Suprapubic skin (tissue), 4 donors: ENCODE measurements at places on chromosomes 6 and 20. TPM values are rescaled to one million over a fixed set of nuclear protein-coding genes. Genes with fewer than 3 reads are reported as not detected.

- no peak for DNase-seq
These were observed 1805.3 kb upstream of the DEFB115 start for GRCh38 chr20:29452186-29452585.

DNA sequence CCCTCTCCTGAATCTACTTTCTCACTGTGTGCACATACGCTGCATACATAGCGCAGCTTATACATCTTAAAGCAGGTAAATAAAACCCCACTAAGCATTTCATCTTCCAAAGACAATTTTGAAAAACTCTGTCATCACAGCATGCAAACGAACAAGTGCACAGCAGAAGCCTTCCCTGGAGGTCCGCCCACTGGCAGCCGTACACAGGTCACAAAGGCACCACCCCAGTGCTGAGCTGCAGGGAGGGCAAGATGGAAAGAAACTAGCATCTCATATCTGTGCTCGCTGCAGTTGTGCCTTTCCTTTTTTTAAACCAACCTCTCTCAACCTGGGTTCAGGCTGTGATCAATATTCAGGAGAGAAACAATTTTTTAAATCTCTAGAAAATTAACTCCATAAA, 73.3 kb downstream of the HUS1B start:
- no peak for DNase-seq

GRCh38 chr20:15320941-15321340, 983.5 kb upstream of the FLRT3 start:
- DNase-seq = no peak

- no peak for DNase-seq
These were observed 508.7 kb upstream of the CITED2 start for GRCh38 chr6:139882977-139883728.

GRCh38 chr20:8780915-8781314, 288.0 kb upstream of the PLCB4 start:
- DNase-seq = no peak

GRCh38 chr6:125714441-125715090, 34.9 kb upstream of the HEY2 start:
- DNase-seq = no peak

DNA sequence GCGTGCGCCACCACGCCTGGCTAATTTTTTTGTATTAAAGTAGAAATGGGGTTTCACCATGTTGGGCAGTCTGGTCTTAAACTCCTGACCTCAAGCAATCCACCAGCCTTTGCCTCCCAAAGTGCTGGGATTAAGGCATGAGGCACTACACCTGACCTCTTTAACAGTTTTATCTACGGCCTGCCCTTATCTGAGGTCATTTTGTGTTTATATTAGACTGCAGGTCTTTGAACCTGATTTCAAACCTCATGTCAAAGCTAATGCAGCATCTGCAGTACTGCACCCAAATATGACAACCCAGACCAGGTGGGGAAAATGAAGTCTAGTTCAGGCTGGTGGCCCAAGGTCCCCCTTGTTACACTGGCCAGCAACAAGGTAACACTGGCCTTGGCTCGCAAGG, 89.3 kb upstream of the ARMC2 start:
- no peak for DNase-seq

DNA sequence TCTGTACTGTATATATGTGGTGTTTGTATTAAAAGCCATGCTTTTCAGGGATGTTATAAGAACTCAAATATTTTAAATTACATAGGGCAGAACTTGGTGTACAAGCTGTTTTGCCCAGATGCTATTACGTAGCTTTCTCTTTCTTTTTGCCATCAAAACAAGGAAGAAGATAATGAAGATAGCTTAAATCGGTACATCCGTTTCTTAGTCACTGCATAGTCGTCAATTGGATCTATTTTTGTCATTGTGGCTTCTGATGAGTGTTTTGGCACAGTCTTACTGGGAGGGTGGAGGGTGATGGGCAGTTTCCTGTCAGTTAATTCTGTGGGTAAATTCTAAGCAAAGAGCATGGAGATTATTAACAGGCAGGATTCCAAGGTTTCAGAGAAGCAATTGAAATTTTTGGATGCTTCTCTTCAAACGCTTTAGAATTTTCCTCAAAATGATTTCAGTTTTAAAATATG, 649.1 kb upstream of the GJE1 start:
- no peak for DNase-seq

- DNase-seq = no peak
These were observed 480.7 kb upstream of the SPTLC3 start for GRCh38 chr20:12528104-12528503.

DNA sequence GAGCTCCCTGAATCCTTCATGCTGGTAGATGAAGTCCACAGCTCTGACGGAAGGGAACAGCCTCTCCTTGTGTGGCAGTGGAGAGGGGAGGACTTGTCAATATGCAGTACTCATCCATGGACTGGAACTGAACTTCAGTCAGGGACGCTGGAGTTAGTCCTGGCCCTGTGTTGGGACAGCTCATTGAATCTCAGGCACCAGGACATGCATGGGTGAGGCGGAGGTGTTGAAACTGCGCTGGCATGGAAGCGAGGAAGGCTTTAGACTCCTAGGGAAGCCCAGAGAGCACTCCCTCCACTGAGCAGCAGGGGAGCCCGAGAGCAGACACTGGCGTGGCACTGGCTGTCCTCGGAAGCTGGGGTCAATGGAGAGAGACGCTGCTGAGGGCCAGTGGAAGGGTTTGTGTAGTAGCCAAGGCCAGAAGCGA, 161.3 kb upstream of the GGTLC1 start:
- no peak for DNase-seq

- no peak for DNase-seq
These were observed 1.2 kb downstream of the SMIM29 start for GRCh38 chr6:34247481-34248197.

DNA sequence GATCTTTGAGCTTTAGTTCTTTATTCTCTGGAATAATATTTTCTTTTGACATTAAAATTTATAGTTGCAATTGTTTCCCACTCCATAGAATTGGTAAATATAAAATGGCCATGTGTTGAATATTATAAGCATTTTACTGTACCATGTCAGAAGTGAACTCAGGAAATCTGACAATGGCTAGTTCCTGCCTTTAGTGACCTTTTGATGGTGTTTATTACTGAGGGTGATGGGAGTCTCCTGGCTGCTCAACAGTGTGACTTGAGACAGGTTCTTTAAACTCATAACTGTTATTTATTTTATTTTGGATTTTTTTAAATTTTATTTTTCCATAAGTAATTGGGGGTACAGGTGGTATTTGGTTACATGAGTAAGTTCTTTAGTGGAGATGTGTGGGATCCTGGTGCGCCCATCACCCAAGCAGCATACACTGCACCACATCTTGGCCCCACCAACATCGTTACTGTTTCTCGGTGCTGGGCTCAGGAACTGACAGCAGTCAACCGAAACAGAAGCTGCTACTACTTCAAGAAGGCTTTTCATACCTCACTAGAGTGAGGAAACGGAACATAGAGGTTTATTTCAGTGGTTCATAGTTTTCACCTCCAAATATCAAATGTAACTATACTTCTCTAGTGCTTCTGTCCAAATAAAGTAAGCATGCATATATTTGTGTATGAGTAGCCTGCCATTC, 90.4 kb downstream of the PLEKHG1 start:
- DNase-seq = no peak

GSTA1 gene
- not detected for total RNA-seq

LGSN gene
- not detected for total RNA-seq

OR2J3 gene
- not detected for total RNA-seq
